ENCODE measurements at places on chromosomes 2 and 18. TPM values are rescaled to one million over a fixed set of nuclear protein-coding genes. Genes with fewer than 3 reads are reported as not detected.

DNA sequence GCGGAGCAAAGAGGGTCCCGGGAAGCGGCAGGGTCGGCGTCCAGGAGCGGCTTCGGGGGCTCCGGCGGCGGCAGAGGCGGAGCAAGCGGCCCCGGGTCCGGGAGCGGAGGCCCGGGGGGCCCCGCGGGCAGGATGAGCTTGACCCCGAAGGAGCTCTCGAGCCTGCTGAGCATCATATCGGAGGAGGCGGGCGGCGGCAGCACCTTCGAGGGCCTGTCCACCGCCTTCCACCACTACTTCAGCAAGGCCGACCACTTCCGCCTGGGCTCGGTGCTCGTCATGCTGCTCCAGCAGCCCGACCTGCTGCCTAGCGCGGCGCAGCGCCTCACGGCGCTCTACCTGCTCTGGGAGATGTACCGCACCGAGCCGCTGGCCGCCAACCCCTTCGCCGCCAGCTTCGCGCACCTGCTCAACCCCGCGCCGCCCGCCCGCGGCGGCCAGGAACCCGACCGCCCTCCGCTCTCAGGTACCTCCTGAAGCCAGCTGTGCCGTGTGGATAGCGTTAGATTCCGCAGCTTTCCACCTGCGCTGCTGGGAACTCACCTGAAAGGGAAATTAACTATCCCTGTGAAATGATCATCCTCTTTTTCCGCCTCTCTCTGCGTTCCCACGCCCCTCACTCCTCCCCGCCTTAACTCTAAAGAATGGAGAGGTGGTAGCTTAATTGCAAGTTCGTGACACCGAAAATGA is 472 bp downstream of the CNOT11 start:
- DNase-seq = peak; percentile 88

Gene CCDC150
- 1.5 TPM for total RNA-seq

- DNase-seq = peak; percentile 49
These were observed 21.7 kb upstream of the IHH start for GRCh38 chr2:219082332-219082958.

DNA sequence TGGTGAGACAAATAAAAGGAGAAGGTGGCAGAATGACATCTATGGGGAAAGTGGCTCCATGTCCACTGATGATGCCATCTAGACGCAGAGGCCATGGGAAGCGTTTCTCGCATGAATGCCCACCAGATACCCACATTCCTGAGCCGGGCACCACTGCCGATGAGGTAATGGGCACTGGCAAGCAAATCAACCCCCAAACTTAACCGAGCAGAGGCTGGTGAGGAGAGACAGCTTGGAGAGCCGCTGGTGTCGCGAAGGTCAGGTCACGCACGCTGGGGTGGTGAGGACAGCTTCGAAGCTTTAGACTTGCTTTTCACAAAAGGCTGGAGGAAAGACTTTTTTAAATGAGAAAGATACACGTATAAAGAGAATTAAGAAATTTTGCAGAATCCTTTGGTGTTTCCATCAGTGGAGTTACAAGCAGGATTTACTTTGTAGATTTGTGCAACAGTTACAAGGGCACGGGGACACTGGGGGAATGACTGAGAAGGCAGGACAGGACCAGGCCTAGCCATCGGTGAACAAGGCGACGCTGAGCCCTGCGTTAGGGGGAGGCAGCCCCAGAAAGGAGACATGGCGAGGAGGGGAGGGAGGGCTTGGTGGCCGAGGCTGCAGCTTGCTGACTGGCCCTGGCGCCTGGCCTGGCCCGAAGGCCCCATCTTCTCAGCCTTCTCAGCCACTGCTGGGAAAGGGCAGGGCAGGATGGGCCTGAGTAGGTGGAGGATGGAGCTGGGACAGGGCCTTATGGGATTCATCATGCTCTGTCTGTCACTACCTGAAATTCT is 83.9 kb upstream of the HDAC4 start:
- DNase-seq = no peak

Gene CHST10
- total RNA-seq = 7.6 TPM

DNA sequence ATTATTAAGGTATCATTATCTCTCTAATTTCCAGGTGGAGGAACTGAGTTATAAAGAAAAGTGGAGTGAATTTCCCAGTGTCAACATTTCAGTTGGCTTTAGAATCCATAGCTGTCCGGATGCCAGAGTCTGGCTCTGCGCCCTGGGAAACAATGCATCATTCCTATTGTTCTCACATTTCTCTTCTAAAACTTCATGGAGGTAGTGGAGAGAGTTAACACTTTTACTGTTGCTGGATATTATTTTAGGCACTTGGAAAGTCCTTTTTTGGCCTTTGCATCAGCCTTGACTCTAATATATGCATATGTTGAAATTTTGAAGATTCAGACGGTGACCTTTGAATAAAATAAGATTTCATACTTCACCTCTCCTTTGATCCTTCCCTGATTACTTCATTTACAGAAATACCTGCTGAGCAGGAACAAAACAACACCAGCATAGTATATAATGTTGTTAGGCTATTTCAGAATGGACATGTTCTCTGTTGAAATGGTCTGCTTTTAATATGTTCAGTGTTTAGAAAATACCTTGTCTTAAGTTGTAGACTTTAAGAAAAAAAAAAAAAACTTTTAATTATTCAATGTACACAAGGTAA is 148.8 kb downstream of the EPHA4 start:
- DNase-seq = no peak

- DNase-seq = peak; percentile 94
These were observed 47.4 kb downstream of the LRRFIP1 start for GRCh38 chr2:237674731-237675276.

Gene AQP12B
- total RNA-seq = not detected

Gene WNT10A
- 0.35 TPM for total RNA-seq

Gene MAPK4
- 2.9 TPM for total RNA-seq

Gene EPAS1
- total RNA-seq = 1,419 TPM

Gene GPATCH11
- 10.8 TPM for total RNA-seq

- DNase-seq = no peak
These were observed 2.0 kb downstream of the PPP4R1 start for GRCh38 chr18:9612215-9612830.

- no peak for DNase-seq
These were observed 29.2 kb upstream of the CDH7 start for GRCh38 chr18:65721619-65722018.

GRCh38 chr2:105576440-105577241 is 168.1 kb upstream of the NCK2 start:
- DNase-seq = no peak

Gene AGXT
- not detected for total RNA-seq

- no peak for DNase-seq
These were observed 16.6 kb upstream of the CCNYL1 start for GRCh38 chr2:207694811-207695281.

- no peak for DNase-seq
These were observed 111.5 kb upstream of the LGALSL start for GRCh38 chr2:64342195-64343099.

- DNase-seq = no peak
These were observed 26.8 kb upstream of the PNPT1 start for GRCh38 chr2:55720417-55720816.

- no peak for DNase-seq
These were observed 250.8 kb upstream of the TCF4 start for GRCh38 chr18:55838841-55839240.

DNA sequence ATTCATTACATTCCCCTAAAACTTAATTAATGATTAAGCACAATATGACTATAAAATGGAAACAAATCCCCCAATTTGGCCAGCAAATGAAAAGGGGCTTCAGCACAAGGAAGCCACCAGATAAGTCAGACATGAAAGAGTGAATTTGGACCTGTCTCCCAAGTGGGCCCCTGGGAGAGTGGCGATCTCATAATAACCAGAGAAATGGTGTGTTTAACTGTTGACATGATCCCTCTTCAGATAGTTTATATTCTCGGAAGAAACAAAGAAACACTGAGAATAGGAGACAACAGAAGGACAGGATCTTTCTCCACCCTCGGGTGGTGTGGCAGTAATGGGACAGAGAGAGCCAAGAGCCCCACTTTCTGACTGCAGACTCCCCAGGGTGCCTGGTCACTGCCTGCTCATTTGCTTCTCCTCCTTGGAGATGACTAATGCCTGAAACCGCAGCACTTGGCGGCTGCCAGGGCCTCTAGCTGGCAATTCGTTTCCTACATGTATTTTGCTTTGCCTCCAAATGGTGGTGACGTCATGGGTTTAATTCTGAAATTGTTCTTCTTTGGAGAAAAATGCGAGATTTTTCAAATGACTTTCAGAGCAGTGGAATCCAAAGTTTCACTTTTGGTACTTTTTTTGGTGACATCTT is 46.4 kb upstream of the SPP2 start:
- no peak for DNase-seq

GRCh38 chr2:217825469-217826235 is 177.1 kb downstream of the TNS1 start:
- DNase-seq = peak; percentile 46

DNA sequence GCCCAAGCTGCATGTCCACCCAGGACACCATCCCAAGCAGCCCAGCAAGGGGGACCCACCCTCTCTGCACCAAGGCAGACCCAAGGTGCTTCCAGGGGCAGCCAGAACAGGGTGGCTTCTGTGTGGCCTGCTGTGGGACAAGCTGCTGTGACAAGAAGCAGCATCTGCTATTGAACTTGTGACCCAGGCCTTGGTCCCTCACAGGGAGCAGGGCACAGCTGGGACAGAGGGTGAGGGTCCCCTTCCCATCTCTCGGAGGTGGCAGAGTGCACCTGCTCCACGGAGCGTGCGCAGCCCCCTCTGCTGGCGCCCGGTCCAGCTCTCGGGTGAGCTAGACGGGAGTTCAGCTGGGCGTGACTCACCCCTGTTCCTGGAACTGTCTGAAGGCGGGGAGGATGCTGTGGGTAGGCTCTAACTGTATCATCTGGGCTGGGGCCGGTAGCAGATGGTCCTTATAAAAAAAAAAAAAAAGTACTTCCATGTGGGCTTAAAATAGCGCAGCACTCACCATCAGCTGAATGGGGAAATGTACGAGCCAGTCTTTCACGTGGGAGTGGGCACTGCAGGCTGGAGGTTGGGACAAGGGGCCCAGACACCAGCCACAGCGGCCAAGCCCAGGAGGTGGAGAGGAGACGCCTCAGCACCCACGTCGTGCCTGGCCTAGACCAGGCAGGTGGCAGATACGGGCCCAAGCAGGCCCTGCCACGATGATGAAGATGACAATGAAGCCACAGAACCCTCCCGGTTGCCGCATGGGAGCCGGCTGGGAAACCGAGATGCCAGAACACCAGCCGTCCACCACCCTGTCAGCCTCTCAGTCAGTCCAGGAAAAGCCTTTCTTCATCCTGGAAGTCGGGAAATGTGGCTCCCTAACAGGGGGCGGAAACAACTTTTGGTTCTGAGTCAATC is 136.8 kb upstream of the ID2 start:
- DNase-seq = peak; percentile 86

GRCh38 chr2:12720278-12720620 is 3.5 kb downstream of the TRIB2 start:
- DNase-seq = no peak

GRCh38 chr18:4125224-4125623 is 329.9 kb downstream of the DLGAP1 start:
- DNase-seq = no peak

Gene ZNF532
- total RNA-seq = 54.0 TPM

Gene LOXHD1
- 2.9 TPM for total RNA-seq

DNA sequence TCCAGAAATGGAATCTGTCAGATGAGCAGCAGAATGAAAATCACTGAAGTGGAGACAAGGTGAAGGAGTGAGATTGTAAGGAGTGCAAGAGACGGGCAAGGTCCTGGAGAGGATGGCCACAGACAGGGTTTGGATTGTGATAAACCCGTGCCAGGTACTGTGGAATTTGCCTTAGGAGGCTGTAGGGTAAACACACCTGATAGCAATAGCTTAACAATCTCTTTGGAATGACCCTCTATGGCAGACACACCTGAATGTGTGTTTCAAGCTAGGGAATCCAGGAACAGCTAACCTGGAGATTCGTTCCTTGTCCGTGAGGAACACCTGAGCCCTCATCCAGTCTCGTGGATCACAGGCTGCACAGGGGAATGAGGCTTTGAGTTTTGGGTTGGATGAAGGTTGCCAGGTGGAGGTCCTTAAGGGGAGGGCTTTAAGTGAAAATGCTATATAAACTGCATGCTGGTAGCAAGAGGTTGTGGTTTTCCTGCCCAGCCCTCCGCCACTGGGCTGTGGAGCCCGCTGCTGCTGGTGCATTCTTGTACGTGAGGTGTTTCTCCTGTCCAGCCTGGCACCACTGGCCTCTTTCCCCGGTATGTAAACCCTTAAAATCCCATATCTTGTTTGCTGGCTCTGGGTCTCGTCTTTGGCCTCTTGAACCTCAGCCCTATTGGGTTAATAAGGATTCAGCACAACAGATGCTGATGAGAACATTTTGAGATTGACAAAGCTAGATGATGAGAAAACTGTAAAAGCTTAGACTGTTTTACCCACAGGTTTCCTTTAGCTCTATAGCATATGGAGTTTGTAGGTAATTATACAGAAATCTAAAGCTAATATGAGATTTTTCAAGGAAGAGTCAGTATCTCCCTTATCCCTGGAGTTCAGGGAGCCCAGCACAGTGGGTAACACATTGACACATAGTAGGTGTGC is 117.9 kb downstream of the ARHGAP15 start:
- DNase-seq = no peak

DNA sequence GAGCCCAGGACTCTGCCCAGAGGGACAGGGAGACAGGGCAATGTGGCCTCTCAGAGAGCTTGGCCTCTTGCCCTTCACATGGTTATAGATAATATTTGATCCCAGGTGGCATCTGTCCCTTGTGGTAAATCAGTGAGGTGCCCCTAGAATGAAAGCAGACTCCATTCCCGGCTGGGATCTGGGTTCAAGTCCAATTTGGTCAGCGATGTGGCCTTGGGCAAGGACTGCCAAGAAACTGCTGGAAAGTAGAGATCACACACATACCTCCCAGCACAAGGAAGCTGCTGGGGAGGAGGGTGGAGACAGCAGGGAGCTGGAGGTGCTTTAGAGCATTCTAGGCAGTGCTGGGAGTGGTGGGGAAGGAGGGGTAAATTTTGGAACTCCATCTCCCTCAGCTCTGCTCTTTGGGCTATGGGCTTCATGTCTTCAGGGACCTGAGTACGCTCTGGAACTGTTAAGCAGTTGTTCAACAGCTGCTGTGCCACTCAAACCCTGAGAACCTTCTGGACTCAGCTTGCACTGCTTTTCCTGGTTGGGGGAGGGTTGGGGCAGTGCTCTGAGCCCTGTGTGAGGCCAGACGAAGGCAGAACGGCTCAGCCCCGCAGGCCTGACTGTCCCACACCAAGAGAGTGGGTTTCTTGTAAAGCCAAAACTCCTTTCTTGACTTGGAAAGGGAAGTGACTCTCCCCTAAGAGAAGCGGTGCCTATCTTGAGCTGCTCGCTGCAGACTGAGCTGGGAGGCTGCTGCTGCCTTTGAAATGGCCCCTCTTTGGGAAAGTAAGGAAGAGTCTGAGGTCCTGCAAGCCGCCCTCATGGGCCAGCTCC is 23.0 kb downstream of the INPP5D start:
- no peak for DNase-seq

- no peak for DNase-seq
These were observed 48.6 kb downstream of the DDX1 start for GRCh38 chr2:15640261-15640711.

Data from lower lobe of right lung (tissue), 2 donors.